Activated CD4-positive, alpha-beta T cell treated with anti-CD3 and anti-CD28 coated beads, Interleukin-2, amount 50 U/mL, for 1 hour (primary cell): ENCODE measurements at places on chromosomes 12 and 14.
A peak's percentile ranks its signal among the peaks of the same experiment; 100 is the strongest.

GRCh38 chr12:1660304-1661187 lies 30.3 kb upstream of the ADIPOR2 start:
- DNase-seq: peak; percentile 52

DNA sequence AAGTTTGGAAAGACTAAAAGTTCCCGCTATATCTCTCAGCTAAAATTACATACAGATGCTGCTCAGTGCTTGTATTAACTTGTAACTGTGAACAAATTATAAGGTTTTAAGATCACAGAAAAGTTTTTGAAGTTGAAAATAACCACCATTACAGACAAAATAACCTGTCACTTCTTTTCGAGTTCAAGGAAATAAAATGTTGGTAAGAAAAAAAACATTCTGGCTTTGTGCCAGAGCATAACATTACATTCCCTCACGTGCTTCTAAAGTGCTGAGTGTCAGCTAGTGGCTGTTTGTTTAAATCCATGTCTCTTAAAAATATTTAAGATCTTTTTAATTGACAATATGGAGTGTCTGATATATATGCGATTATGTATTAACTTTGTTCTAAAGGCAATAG lies 27.2 kb upstream of the ADAMTS20 start:
- no peak for DNase-seq

GRCh38 chr14:72605096-72605920 lies 288.6 kb downstream of the DPF3 start:
- DNase-seq: no peak

- DNase-seq: no peak
These were observed 17.3 kb upstream of the FIGNL2 start for GRCh38 chr12:51865757-51866270.

- DNase-seq: no peak
These were observed 881.3 kb upstream of the ATXN7L3B start for GRCh38 chr12:73656375-73656774.

GRCh38 chr12:25074954-25075353 lies 120.0 kb downstream of the DNAI7 start:
- DNase-seq: no peak

DNA sequence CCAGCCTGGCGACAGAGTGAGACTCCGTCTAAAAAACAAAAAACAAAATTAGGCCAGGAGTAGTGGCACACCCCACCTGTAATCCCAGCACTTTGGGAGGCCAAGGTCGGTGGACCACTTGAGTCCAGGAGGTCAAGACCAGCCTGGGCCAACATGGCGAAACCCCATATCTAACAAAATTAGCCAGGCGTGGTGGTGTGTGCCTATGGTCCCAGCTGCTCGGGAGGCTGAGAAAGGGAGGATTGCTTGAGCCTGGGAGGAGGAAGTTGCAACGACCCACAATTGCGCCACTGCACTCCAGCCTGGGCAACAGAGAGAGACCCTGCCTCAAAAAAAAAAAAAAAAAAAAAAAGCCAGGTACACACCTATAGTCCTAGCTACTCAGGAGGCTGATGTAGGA lies 37.0 kb downstream of the KDM2B start:
- DNase-seq: no peak

DNA sequence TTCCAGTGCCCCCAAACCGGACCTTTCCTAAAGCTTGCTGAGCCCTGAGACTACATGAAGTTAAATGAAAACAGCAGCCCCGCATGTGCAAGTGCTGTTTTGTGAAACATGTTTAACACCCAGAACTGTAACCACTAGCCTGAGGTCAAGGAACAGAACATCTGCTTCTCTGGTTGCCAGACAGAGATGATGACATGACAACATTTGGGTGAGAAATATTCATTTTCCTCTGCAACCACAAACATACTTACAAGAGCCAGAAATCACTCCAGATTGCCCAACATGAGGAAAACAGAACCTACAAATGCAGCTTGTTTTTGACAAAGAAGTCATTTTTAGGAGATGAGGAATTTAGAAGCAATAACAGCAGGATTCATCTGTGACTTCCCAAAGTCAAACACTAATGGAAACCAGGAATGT lies 110.4 kb downstream of the BCAT1 start:
- DNase-seq: no peak

GRCh38 chr14:32072676-32073075 lies 4.4 kb upstream of the ARHGAP5 start:
- DNase-seq: no peak

DNA sequence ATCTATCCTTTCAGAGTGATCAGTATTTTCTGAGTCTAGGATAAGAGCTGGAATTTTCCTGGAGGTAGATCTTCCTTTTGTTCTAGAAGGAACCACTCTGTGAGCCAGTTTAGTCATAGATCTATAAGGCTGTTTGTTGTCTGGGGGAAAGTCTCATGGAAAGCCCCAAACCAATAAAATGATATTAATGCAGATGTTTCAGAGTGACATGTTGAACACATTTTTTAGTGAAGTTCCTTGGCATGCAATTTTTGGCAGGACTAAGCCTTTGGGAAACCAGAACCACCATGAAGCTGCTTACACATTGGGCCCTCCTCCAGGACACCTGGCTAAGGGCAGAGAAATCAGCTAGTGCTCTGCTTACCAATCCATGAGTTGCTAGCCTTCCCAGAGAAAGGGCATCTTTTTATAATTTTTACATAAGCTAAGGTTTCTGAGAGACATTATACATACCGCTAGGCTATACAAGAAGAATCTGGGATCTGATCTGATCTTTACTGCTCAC lies 101.5 kb upstream of the PCED1B start:
- DNase-seq: no peak

DNA sequence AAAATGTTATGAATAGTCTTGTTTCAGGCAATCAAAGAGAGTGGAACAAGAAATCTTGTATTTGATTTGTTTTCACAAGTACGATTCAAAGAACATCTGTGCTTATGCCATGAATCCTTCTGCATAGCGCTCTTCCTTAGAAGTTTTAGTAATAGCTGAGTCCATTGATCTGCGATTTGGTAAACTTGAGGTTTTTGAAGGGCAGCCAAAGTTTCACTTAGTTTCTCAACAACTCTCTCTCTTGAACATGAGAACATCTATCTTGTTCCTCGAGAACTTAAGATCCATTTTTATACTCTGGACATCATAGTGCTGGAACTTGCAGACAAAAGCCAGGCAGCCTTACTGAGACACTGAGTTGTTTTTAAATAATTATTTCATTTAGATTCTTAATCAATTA lies 96.2 kb upstream of the USP15 start:
- DNase-seq: no peak

DNA sequence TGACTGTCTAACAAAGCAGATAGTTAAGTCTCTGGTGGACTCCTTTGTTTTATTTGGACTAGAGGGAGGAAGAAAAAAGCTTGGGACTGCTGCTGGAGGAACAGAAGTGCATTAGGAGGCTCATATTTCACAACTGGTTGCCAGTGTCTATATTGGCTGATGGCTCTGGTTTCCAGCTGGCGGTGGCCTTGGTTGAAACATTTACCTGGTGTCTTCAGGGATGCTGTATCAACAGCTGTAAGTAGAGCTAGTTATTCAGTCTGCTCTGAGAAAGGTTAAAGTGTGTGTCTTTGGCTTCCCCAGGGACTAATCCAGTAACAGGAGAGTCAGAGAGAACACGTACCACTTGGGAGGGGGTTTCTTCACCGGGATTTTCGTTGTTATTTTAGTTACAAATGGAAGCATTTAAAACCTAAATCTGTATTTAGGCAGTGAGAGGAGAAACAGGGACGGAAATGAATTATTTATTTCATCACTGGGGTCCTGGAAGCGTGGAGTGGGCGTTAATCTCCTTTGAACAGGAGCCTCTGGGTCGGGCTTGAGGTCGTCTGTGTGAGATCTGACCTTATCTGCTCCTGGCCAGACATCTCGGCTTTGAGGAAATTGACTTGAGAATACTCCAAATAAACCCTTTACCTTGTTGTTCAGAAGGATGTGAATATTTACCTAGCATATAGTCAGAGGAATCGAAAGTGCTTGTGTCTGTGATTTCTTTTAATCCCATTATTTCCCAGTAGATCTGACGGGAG lies 149.9 kb downstream of the NRXN3 start:
- DNase-seq: no peak

DNA sequence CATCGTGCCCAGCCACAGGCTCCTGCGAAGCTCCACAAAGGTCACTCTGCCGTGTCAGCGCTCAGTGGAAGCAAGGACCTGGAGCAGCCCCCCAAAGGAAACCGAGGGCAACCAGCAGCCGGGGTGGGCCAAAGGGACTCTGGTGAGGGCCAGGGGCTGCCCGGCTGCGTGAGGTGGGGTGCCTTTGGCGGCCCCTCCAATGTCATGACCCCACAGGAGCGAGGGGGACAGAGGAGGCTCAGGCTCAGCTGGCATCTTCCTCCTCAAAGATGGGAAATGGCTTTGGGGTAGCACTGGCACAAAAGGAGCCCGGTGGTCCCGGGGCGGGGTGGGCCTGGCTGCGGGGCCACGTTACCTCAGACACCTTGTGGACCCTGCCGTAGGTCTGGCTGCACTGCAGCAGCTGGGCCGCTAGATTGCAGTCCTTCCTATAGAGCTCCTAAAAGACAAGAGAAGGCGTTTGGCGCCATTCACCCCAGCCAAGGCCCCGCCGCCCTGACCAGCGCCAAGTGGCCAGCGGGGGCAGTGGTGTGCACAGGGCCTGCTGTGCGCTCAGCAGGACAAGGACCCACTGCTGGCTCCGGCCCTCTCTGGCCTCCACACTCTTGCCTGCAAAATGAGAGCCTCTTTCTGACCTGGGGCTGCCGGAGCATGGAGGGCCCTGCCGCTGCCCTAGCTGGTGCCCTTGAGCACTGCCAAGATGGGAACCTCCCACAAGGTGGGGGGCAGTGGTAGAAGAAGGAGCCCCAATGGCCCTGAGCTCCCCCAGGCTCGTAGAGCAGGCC lies 46.9 kb downstream of the BEGAIN start:
- no peak for DNase-seq

DNA sequence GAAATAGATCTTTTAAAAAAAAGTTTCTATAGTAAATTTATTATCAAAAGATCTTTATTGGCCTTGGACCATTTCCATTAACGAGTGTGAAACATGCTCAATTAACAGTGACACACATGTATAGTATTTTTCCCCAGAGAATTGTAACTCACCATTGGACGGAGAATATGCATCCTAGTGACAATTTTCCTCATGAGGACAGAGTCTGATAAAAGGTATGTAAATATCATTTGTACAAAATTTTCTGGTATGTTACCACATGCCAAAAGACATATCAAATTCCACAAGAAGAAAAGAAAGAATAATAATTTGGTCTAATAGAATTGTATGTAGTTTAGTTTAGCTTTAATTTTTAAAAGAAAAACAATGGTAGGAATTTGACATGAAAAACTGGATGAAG lies 1096.0 kb upstream of the FLRT2 start:
- no peak for DNase-seq

DNA sequence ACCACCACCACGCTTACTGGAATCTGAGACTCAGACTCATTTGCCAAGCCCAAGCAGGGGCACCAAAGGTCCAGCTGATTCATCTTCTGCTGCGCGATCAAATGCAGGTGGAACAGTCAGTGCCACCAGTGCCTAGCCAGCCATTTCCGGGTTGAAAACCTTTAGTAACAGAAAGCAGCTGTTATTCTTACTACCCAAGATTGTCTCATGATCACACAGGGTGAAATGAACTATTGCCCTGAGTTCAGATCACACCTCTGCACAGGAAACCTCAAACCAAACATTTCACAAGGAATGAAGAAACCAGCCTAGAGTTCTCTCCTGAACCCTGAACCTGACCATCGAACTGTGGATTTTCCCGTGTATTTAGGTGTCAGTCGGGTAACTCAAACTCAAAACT lies 88.9 kb downstream of the RIMBP2 start:
- no peak for DNase-seq

- DNase-seq: no peak
These were observed 34.0 kb downstream of the CHGA start for GRCh38 chr14:92956961-92957360.

GRCh38 chr14:24845851-24846250 lies 204.1 kb downstream of the STXBP6 start:
- no peak for DNase-seq

- no peak for DNase-seq
These were observed 16.6 kb upstream of the LRTM2 start for GRCh38 chr12:1803736-1804135.

DNA sequence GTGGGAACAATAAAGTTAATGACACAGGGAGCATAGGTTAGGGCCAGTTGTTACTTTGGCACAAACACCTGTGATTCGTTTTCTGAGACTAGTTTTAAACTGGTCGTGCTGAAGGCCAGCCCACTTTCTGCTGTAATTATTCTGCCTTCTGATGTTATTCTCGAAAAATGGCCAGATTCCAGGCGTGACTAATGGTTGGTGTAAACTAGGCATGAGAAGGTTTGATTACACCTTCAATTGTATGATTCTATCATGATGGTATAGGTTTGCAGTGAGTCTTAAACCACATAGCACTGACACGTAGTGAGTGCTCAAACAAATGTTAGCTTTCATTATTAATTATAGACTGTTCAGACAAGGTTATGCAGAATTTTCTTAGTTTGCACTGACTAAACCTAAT lies 39.0 kb downstream of the CKB start:
- no peak for DNase-seq

DNA sequence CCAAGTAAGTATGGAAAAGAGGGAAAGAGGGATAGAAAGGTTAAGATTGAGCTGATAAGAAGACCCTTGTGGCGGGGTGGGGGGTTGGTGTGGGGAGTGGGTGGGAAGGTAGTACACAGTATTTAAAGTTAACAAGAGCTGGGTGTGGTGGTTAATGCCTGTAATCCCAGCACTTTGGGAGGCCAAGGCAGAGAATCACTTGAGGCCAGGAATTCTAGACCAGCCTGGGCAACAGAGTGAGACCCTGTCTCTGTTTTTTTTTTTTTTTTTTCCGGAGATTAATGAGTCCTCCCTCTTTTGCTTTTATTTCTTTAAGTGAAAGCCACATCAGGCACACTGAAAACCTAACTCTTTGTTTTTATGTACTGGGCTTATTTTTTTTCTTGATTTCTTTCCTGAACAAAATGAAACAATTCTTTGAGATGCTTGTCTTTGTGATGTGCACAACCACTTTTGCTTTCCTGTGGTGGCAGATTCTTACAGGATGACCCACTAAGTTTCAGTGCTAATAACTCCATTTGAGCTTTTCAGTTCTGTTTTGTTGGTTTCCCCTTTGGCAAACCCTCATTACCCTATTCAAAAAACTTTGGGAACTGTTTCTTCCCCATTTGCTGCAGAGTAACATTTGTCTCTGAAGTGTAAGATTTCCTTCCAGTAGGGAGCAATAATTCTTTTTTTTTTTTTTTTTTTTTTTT lies 54.8 kb downstream of the WNK1 start:
- DNase-seq: no peak

DNA sequence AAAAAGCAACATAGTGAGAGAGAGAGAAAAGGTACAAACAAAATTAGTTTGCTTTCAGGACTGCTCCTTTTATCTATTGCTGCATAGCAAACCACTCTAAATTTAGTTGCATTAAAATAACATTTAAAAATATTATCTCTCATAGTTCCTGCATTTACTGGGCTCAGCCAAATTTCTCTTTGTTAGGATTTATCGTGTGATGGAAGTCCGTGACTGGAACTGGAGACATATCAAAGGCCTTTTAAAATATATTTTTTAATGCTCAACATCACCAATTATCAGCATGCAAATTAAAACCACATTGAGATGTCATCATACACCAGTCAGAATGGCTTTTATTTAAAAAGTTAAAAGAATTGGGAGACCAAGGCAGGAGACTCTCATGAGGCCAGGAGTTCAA lies 107.6 kb upstream of the SYT1 start:
- DNase-seq: no peak
